ENCODE measurements at places on chromosomes 16 and 17.
A peak's percentile ranks its signal among the peaks of the same experiment; 100 is the strongest.

- no peak for DNase-seq
Measured at GRCh38 chr17:57600074-57600473, 145.0 kb downstream of the CCDC182 start.

- DNase-seq, result no peak
Measured at GRCh38 chr16:56551796-56552738, 12.8 kb upstream of the MT4 start.

- peak; percentile 72 for DNase-seq
Measured at GRCh38 chr17:1629504-1630310, 1.1 kb upstream of the SLC43A2 start.

- no peak for DNase-seq
Measured at GRCh38 chr16:57755726-57756423, 20.3 kb downstream of the KATNB1 start.

- no peak for DNase-seq
Measured at GRCh38 chr16:84020353-84020752, 22.2 kb downstream of the SLC38A8 start.

- no peak for DNase-seq
Measured at GRCh38 chr16:25868706-25869370, 177.1 kb downstream of the HS3ST4 start.

GRCh38 chr17:12974005-12974531, 43.8 kb downstream of the ELAC2 start:
- peak; percentile 52 for DNase-seq

DNA sequence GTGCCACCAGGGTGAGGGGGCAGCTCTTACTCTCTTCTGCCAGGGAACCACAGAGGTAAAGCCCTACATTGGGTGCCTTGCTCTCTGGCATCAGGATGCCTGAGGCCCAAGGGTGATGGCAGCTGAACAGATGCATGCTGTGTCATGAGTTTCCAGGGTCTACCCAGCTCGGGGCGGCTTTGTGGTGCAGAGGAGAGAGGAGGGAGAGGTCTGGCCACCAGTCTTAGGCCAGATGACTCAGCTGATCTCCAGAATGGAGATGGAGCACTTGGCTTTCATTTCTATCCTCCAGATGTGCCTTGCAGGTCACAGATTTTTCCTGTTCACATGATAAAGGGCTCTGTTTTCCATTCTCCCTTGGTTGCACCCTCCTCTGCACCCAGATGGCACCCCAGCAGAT, 23.6 kb upstream of the USP22 start:
- DNase-seq, result peak; percentile 37

- DNase-seq, result no peak
Measured at GRCh38 chr17:82188001-82188961, 24.4 kb downstream of the CCDC57 start.

DNA sequence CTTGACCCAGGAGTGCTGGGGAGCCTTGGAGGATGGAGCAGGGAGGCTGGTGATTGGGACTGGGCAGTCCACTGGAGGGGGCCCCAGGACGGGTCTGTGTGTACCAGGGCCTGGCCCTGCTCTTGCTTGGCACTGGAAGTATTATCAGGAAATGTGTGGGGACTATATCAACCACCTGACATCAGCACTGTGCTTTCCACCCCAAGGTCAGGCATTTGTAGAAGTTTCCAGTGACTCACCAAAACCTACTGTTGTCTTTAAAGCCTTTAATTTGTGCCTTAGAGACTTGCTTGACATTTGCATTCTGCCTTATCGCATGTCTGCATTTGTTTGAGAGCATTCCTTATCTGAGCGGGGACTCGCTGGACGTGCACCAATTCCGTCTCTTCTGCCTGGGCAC, 323.1 kb downstream of the FOXL1 start:
- no peak for DNase-seq

- DNase-seq, result peak; percentile 63
Measured at GRCh38 chr16:2155977-2156848, 631 bp downstream of the TRAF7 start.

DNA sequence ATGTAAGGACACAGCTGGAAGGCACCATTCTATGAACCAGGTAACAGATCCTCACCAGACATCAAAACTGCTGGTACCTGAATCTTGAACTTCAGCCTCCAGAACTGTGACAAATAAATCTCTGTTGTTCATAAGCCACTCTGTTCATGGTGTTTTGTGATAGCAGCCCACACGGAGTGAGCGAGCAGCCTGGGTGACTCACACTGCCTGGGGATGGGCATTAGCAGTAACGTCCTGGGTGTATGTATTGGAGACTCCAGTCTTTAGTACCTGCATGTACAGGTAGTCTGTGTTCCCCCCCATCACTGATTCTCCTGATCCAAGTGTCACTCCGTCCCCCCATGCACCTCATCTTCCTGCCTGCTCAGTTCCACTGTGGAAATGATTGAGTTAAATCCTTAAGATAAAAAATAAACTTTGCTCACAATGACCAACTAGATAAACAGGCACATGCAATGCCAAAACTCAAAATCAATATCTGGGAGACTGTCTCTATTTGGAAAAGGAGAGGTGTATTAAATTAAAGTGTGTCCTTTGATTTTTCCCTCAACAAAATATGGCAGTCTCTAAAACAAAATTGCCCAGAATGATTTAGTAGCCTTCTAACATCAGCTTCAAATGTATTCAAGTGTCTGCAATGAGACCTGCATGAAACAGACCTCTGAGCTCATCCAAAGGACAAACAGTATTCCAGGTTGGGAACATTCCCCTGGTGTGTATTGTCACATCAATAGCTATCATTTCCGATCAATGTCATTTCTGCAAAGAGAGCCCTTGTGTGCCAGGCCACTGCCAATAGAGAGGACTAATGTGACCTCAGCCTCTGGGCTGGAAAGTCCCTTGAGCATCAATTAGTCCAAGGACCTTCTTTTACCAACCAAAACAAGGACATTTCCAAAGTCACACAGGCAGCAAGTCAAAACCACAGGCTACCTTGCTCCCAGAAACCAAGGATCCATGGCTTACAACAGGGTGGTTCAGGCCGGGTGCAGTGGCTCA, 12.2 kb upstream of the VAT1L start:
- DNase-seq, result no peak

DNA sequence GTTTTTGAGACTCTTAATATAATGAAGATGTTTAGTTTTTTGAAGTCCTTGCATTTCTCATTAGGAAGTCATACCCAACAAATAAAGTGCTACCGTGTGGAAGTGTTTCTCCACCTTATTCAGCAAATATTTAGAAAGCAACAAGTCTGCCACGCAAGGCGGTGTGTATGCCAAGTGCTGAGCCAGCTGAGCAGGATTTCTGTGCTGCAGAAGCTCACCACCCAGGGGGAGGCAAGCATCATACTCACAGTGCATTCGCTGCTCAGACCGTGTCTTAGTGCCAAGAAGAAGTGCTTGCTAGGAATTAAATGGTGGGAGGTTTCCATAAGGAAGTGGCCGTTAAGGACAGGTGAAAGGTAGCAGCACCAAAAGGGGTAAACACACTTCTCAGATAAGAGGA, 111.2 kb downstream of the ARHGAP44 start:
- DNase-seq, result no peak

- peak; percentile 68 for DNase-seq
Measured at GRCh38 chr16:73057291-73058210, 9.6 kb upstream of the ZFHX3 start.

DNA sequence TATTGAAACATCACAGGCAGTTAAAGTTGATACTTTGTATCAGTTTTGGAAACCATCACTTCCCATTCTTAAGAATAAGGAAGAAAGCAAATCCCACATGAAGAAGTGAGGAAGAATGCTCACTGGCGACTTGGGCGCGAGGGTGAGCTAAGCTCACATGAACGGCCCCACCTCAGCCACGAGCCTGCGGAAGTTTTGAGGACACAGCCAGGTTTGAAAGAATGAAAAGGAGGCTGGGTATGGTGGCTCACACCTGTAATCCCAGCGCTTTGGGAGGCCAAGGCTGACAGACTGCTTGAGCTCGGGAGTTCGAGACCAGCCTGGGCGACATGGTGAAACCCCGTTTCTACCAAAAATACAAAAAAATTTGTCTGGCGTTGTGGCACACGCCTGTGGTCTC, 110.3 kb upstream of the CHMP6 start:
- DNase-seq, result no peak

Measured in GM03348 (cell line).